Memory B cell (primary cell): ENCODE measurements at places on chromosomes 2 and 18.

GRCh38 chr2:233773854-233774253 lies 4.3 kb upstream of the MROH2A start:
- peaks cover 13% of the 10 kb centered on the region for H3K27me3 ChIP-seq
- H3K4me1 ChIP-seq, result no peaks in the 10 kb centered on the region

GRCh38 chr18:41928581-41928980 lies 26.5 kb upstream of the PIK3C3 start:
- no peaks in the 10 kb centered on the region for H3K36me3 ChIP-seq
- H3K4me3 ChIP-seq, result no peak overlapping the region
- no peak overlapping the region for H3K27ac ChIP-seq
- no peak for DNase-seq
- peaks cover 2% of the 10 kb centered on the region for H3K4me1 ChIP-seq
- peaks cover 2% of the 10 kb centered on the region for H3K27me3 ChIP-seq

- H3K4me1 ChIP-seq, result no peaks in the 10 kb centered on the region
- H3K36me3 ChIP-seq, result no peaks in the 10 kb centered on the region
- no peaks in the 10 kb centered on the region for H3K27me3 ChIP-seq
- no peak overlapping the region for H3K27ac ChIP-seq
- DNase-seq, result no peak
- no peak overlapping the region for H3K4me3 ChIP-seq
Measured at GRCh38 chr2:163253621-163254285, 415.2 kb upstream of the KCNH7 start.

DNA sequence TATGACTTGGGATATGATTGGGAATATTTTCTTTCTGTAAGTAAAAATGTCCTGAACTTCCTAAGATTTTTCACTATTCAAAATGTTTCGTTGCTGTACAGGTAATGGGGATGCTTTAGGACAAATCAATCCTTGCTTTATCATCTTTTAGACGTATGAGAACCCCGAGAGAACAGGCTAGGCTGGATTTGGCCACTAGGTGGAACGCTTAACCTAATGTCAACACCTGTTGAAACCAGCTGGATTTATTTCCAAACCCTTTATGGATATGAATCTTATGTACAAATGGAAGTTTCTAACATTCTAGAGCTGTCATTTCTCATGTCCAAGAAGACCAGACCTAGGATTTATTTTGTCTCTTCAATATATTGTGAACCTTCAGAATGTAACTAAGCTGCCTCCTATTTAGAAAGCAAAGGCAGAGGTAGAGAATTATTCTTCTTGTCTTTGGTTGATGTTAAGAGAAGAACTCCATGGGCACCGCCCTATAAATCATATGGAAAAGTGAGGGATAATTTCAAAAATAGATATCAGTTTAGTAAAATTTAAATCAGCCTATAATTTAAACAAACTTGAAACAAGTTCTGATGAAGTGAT lies 96.7 kb downstream of the PMAIP1 start:
- H3K27ac ChIP-seq, result no peak overlapping the region
- DNase-seq, result no peak
- H3K4me3 ChIP-seq, result no peak overlapping the region
- no peaks in the 10 kb centered on the region for H3K36me3 ChIP-seq
- H3K27me3 ChIP-seq, result peaks cover 5% of the 10 kb centered on the region

- H3K36me3 ChIP-seq, result no peaks in the 10 kb centered on the region
- no peak overlapping the region for H3K27ac ChIP-seq
- peaks cover 17% of the 10 kb centered on the region for H3K27me3 ChIP-seq
- H3K4me3 ChIP-seq, result no peak overlapping the region
- DNase-seq, result no peak
Measured at GRCh38 chr2:120326066-120326465, 19.9 kb upstream of the INHBB start.

GRCh38 chr2:239523147-239523953 lies 122.5 kb upstream of the HDAC4 start:
- no peak overlapping the region for H3K27ac ChIP-seq
- peaks cover 3% of the 10 kb centered on the region for H3K27me3 ChIP-seq
- DNase-seq, result no peak
- H3K4me3 ChIP-seq, result no peak overlapping the region

DNA sequence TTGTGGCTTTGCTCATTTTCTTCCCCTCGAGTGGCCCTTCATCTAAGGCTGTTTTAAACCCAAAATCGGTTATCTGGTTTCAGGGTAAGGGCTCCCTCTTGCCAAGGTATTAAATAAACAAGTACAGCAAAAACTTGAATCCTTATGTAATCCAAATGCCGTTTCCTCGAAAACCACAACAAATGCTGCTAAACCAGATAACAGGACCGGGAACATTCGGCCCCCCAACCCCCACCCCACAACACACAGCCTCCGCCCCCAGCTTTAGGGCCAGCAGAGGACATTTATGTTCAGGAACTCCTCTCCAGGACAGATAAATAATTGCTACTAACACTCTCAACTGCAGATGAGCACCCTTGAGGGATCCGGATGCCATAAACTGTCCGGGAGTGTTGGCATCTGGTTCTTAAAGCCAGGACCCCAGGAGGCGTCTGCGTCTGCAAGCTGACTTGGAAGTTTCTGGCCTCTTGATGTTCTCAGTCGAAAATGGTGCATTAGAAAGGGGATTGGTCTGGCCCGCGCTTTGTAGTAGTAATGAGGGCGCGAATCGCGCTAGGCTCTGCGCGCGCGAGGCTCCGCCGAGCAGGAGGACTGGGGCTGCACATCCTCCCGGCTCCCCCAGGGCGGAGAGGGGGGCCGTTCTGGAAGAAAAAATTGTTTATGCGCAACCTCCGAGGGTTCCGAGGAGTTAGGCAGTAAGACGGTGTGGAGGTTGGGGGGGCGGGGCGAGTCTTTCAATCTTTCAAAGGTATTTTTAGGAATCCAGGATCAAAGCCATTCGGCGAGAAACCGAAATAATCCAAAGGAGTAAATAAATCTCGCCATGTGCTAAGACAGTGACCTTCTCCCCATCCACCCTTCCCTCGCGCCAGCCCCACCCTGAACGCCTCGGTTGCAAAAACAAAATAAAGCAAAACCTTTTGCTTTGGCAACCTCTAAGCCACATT lies 3.9 kb upstream of the ID2 start:
- H3K27me3 ChIP-seq, result peaks cover 31% of the 10 kb centered on the region
- peaks cover 3% of the 10 kb centered on the region for H3K36me3 ChIP-seq
- DNase-seq, result no peak
- peaks cover 26% of the 10 kb centered on the region for H3K4me1 ChIP-seq
- peak overlapping the region; percentile 38 for H3K27ac ChIP-seq

GRCh38 chr18:47615043-47615442 lies 315.4 kb downstream of the SMAD2 start:
- no peak for DNase-seq
- H3K27ac ChIP-seq, result no peak overlapping the region
- H3K36me3 ChIP-seq, result no peaks in the 10 kb centered on the region

GRCh38 chr2:217444932-217445331 lies 557.9 kb downstream of the TNS1 start:
- peaks cover 3% of the 10 kb centered on the region for H3K36me3 ChIP-seq
- H3K4me3 ChIP-seq, result no peak overlapping the region
- no peaks in the 10 kb centered on the region for H3K27me3 ChIP-seq

DNA sequence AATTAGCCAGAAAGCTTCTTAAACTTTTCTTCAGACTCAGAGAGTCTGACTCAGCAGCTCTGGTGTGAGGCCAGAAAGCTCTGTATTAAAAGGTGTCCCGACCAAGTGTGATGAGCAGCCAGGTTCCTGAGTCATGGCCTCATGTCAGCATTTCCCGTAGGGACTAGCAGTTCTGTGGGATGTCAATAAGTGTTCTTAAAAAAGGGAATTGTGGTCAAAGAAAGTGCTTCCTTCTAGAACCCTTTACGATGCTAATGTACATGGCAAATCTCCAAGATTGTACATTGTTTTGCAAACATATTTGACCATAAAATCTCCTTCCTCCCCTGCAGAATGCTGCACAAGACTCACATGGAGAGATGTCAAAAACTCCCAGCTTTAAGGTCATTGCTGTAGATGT lies 80.1 kb downstream of the PLA2R1 start:
- no peaks in the 10 kb centered on the region for H3K36me3 ChIP-seq
- peaks cover 3% of the 10 kb centered on the region for H3K27me3 ChIP-seq
- H3K4me1 ChIP-seq, result no peaks in the 10 kb centered on the region
- DNase-seq, result no peak
- no peak overlapping the region for H3K4me3 ChIP-seq

DNA sequence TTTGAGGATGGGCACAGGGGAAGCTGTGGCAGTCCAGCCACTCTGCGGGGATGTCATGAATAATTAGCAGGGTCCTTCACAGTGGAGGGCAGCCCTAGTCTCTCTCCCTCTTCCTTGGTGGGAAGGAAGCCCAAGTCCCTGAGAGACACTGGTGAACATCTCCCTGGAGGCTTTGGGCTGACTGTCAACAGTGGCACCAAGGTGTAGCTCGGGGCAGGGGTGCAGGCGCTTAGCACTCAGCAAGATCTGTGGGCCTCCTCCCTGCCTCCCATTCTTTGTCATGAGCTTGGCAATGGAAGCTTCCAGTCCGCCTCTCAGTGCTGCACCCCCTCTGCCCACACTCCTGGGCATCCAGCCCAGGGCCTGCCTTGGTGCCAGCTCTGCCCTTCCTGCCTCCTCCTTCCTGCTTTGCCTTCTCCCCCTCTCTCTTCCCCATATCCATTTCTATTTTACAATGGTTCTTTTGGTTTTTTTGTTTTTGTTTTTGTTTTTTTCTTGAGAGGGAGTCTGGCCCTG lies 59.4 kb downstream of the STEAP3 start:
- H3K4me1 ChIP-seq, result no peaks in the 10 kb centered on the region
- no peak for DNase-seq
- H3K27ac ChIP-seq, result no peak overlapping the region
- no peak overlapping the region for H3K4me3 ChIP-seq
- H3K27me3 ChIP-seq, result no peaks in the 10 kb centered on the region
- H3K36me3 ChIP-seq, result peaks cover 2% of the 10 kb centered on the region

DNA sequence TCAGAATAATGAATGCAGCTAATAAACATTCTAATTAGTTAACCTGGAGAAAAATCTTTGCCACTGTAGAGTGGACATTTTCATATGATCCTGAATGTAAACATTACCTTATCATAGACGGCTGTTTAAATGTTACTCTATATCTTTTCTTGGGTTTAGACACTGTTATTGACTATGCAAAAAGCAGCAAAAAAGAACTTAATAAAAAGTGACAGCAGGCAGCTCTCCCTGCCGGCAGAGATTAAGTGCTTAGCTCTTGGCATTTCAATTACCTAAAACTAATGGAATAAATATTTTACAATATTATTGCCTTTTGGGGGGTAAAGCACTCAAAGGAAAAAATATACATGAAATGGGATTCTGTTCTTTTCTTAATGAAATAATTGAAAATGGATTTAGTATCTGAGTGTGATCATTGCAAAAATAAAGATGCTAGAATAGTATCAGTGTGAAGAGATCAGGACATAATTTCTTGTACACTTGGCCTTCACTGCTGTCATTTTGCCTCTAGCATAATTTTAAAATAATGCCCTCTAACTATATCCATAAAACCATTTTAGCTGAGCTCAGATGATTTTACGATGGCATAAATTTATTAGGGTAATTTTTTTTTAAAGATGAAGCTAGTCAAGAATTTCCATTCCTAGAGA lies 203.4 kb upstream of the DPP10 start:
- no peak for DNase-seq
- peaks cover 9% of the 10 kb centered on the region for H3K27me3 ChIP-seq
- no peak overlapping the region for H3K4me3 ChIP-seq
- H3K36me3 ChIP-seq, result peaks cover under 1% of the 10 kb centered on the region
- H3K4me1 ChIP-seq, result no peaks in the 10 kb centered on the region

- H3K36me3 ChIP-seq, result no peaks in the 10 kb centered on the region
- H3K4me3 ChIP-seq, result no peak overlapping the region
- H3K4me1 ChIP-seq, result no peaks in the 10 kb centered on the region
- no peak overlapping the region for H3K27ac ChIP-seq
Measured at GRCh38 chr2:138271467-138271866, 230.1 kb upstream of the SPOPL start.

DNA sequence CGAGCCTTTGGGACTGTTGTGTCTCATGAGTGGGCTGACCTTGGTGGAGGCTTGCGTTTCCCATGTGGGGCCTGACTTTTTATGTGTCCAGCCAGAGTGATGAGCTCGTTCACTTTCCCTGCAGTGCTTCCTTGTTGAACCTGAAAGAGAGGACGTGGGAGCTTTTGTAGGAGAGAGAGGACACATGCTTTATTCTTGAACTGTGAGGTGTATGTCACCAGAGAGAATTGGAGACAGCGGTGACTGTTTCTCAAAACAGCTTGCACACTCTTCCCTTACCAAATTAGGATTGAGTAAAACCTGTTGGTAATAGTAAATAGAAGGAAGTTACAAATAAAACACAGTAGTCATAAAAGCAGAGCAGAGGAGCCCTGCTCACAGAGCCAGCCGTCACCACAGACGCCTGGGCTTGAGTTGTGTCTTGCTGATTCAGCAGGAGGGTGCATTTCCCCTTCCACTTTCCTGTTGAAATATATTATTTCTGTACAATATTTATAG lies 60.7 kb downstream of the INPP4A start:
- H3K27ac ChIP-seq, result no peak overlapping the region
- DNase-seq, result no peak
- peaks cover 33% of the 10 kb centered on the region for H3K4me1 ChIP-seq
- H3K27me3 ChIP-seq, result no peaks in the 10 kb centered on the region

- no peak for DNase-seq
- H3K4me3 ChIP-seq, result no peak overlapping the region
- H3K36me3 ChIP-seq, result peaks cover 2% of the 10 kb centered on the region
- H3K27me3 ChIP-seq, result peaks cover 2% of the 10 kb centered on the region
- peaks cover 2% of the 10 kb centered on the region for H3K4me1 ChIP-seq
- no peak overlapping the region for H3K27ac ChIP-seq
Measured at GRCh38 chr2:31765078-31765945, 184.6 kb upstream of the SRD5A2 start.

GRCh38 chr2:146651361-146651760 lies 1193.5 kb upstream of the ACVR2A start:
- no peaks in the 10 kb centered on the region for H3K36me3 ChIP-seq
- H3K27ac ChIP-seq, result no peak overlapping the region
- no peak for DNase-seq
- no peak overlapping the region for H3K4me3 ChIP-seq
- no peaks in the 10 kb centered on the region for H3K4me1 ChIP-seq
- no peaks in the 10 kb centered on the region for H3K27me3 ChIP-seq

DNA sequence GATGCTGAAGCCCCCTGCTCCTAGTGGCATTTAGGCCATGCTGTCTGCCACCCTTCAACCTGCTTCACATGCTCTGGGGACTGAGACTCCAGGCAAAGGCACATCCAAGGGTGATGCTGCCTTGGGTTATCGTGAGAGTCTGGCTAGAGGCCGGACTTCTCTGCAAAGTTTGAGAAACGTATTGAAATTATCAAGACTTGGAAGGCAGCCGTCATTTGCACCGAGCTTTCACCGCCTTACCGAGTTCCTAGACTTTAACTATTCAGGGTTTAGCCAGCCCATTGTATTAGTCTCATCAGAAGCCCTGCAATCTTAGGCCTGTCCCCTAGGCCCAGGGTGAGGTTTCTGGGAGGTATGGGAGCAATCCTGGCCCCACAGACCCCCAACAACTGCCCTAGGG lies 34.0 kb downstream of the RDH14 start:
- H3K4me3 ChIP-seq, result no peak overlapping the region
- H3K4me1 ChIP-seq, result no peaks in the 10 kb centered on the region
- peaks cover 4% of the 10 kb centered on the region for H3K27me3 ChIP-seq
- no peak for DNase-seq
- H3K27ac ChIP-seq, result no peak overlapping the region
